Left renal cortex interstitium (tissue), 4 donors: ENCODE measurements at places on chromosomes 7 and 10.

DNA sequence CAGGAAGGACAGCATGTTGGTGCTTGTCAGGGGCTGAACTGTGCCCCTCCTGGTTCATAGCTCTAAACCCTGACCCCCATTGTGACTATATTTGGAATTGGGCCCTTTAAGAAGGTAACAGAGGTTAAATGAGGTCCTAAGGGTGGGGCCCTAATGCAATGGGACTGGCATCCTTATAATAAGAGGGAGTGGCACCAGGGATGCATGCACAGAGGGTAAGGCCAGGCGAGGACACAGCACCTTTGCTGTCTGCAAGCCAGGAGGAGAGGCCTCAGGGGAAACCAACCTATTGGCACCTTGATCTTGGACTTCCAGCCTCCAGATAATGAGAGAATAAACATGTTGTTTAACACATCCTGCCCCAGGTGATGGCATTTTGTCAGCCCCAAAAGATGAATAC is 61.3 kb upstream of the EBF3 start:
- no peak for DNase-seq

- DNase-seq = no peak
Observed at GRCh38 chr7:150441524-150441923, 8.9 kb upstream of the GIMAP8 start.

- no peak for DNase-seq
Observed at GRCh38 chr7:157875230-157876179, 538.7 kb downstream of the DNAJB6 start.

DNA sequence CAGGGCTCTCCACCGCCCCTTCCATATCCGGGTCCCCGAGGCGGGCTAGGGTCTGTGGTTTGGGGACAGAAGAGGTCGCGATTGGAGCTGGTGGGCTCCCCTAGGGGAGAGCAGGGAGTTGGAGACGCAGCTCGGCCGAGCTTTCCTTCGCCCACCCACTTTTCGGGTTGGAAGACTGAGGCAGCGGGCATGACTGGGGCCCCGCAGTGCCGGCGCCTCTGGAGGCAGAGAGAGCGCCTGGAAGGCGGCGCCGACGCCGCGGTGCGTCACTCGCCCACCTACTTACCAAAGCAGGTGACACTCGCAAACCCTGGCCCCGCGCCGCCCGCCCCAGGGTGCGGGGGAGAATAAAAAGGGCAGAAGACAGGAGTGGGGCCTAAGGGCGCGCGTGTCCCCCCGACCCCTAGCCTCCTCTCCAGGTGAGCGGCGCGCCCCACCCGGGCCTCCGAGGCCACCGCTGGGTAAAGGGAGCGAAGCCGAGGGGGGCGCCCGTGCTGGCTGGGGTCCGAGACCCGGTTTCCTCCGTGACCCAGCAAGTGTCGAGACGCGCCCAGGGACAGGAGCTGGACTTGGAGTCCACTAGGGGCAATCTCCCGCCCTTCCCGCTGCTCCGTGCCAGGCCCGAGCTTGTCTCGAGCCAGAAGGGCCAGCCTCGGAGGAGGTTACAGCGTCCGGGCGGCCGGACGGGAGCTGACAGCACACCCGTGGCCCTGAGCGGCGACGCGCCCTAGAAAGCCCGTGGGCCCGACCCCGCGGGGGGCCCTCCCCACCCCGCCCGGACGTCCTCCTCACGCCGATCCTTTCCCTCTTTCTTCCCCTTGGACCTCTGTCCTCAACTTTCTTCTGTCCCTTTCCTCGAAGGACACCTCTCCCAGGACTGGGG is 34.4 kb upstream of the GRID1 start:
- DNase-seq = no peak

- no peak for DNase-seq
Observed at GRCh38 chr10:36504758-36505157, 620.6 kb upstream of the ANKRD30A start.

GRCh38 chr7:107933386-107934013 is 42.5 kb downstream of the DLD start:
- no peak for DNase-seq

DNA sequence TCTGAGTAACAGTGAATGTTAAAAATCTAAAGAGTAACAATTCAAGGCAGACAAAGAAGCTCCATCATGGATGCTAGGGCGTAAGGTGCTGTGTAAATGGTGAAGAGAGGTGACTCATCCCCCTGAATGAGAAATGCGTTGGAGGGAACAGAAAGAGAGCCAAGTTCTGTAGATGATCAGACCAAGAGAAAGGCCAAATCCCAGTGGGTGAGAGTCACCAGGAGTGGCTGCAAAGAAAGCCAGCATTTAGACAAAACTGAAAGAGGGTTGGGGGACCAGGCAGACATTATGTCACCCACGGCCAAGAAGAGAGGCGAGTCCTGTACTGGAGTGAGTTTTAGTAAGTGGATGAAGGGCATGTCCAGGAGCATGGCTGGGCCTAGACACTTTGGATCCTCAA is 153.1 kb downstream of the TRIL start:
- DNase-seq = no peak

- no peak for DNase-seq
Observed at GRCh38 chr7:139647085-139647484, 123.6 kb downstream of the CLEC2L start.

DNA sequence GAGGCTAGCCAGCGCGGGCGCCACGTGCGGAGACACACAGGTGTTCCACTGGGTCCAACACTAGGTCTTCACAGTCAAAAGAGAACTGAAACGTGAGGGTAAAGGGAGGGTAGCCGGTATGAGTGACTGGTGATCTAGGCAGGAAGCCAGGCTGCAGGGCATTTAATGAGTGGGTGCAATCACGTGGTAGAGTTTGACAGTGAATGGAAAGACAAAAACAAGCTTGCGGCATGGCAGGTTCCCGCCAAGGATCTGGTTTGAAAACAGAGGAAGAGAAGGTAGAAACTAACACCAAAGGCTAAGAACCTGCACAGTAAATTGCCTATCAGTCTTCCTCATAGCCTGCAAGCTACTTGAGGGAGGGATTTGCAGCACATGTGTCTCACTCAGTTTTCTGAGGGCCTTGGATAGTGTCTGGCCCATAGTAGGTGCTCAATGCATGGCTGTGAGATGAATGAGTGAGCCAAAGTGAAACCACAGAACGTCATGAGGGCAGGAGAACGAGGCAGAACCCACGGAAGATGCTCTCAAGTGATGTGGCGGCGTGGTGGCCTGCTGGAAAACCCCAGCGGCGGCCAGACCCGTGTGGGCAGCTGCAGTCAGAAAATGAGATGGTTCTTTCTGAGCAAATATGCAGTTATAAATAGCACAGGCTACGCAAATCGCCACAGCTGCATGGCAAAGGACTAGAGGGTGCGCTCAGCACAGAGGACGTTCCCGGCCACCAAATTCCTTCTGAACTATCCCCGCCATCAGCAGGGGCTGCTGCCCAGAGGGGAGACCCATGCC is 183.6 kb upstream of the NFE2L3 start:
- DNase-seq = no peak

- no peak for DNase-seq
Observed at GRCh38 chr7:141906285-141906684, 9.9 kb upstream of the OR9A4 start.

GRCh38 chr10:121242741-121243608 is 355.3 kb downstream of the FGFR2 start:
- no peak for DNase-seq

DNA sequence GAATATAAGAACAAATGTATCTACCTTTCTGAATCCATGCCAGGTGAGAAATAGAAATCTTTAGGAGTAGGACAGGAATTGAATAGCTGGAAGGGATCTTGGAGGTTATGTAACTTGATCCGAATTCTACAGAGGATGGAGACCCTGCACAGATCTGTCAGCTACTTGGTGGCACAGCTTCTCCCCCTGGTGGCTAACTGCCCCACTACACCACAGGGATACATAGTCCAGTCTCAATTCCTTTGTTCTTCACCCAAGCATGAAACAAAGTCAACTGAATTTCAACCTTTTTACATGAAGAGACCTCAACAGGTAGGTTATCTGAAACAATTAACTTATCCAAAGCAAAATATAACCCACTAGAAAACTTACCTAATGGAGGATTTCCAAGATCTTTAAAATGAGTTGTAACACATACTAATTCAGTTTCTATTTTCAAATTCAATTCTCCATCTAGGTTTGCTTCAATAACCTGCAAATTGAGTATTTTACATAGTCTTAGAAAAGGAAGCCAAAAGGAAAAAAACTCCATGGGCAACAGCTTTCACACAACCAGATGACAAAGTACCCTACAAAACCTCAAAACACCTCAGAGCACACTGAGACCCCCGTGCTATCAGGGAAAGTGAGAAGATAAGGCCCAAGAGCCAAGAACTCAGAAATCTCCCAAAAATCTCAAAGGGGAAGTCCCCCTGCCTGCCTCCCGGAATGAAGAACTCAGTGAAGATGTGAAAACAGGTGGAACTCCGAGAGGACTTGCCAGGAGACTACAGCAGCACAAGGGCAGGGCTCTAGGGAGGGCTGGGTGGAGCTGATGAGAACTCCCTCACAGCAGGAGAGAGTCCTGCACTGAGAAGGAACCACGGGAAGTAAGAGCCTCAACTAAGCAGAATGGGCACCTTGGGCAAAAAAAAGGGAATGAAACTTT is 10.3 kb downstream of the HUS1 start:
- no peak for DNase-seq

DNA sequence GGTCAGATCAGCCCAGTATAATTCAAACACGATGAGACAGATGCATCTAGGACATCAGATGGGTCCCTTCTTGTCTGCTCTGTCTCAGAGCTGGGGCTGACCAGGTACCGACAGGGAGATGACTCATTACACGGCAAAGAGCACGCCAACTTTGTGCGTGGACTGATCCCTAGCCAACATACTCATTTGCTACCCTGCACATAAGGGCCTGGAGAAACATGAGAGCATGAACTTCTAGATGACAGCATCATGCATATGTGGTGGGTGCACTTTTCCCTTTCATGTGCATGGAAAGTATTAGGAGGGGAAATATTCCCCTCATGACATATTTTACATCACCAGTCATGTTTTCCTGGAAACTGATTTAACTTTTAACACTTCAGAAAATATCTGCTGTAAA is 35.1 kb upstream of the NPVF start:
- no peak for DNase-seq

DNA sequence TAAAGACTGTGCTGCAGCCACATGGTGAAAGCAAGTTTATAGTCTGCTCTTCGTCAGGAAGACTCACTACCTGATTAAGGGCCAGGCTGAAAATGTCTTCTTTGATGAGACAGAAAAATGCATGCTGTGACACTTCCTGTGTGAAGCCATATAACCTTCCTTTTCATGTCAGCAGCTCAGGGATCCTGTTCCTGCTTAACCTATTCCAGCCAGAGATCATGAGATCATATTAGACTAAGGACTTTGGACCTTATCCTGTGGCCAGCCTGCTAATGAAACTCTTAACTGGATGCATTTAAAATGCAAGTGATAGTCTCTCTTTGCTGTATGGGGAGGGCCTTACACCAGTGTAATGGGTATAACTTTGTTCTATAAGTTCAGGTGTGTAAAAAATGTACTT is 165.2 kb downstream of the PTEN start:
- DNase-seq = no peak

DNA sequence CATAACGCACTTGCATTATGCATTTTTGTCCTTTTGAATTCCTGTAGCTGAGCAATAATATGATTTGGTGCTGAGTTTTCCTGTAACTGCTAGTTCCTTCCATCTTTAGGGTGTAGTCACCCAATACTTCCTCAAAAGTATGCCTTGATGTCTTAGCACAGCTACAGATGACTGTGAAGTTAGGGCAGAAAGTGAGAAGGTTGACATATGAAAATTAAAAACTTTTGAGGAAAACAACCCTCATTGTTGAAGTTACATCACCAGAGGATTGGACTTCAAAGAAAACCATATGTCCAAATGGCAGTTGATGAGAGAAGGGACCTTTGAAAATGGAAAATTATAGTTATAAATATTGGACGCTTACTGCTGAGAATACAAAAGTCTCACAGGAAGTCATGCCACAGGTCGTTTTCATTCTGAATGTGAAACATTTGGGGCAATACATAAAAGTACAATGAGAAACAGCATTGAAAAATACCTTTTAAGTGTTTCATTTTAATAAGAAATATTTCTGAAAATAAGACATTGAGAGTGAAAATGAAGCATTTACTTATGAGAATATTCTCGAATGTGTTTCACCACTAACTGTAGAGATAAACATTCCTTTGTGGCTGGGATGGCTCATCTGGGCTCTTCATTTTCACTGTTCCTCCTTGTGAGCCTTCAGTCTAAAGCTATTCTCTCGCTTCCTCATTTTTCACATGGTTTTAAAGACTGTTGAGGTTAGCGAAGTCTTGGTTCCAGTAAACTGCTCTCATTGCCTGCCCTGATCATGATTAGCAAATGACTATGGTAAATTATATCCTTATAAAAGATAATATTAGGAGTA is 61.4 kb upstream of the NME8 start:
- no peak for DNase-seq

- DNase-seq = no peak
Observed at GRCh38 chr7:15418264-15418663, 143.6 kb downstream of the AGMO start.

GRCh38 chr10:60735244-60735643 is 43.0 kb upstream of the CDK1 start:
- no peak for DNase-seq

DNA sequence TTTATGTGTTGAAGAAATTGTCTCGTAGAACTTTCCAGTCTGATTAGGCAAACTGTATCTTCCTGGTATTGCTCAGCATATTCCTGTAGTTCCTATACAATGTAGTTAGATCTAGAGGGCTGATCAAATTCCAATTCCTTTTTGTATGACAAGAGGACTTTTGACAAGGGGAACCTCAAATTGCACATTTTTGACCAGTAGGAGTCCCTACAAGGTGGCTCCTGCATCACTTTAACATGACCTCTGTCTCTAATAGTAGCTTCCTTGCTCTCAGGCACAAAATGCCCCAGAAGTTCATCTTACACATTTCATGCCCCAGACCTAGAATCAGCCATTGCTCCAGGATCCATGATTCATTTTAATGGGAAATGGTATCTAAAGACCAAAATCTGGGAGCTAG is 18.7 kb downstream of the HERPUD2 start:
- DNase-seq = no peak

DNA sequence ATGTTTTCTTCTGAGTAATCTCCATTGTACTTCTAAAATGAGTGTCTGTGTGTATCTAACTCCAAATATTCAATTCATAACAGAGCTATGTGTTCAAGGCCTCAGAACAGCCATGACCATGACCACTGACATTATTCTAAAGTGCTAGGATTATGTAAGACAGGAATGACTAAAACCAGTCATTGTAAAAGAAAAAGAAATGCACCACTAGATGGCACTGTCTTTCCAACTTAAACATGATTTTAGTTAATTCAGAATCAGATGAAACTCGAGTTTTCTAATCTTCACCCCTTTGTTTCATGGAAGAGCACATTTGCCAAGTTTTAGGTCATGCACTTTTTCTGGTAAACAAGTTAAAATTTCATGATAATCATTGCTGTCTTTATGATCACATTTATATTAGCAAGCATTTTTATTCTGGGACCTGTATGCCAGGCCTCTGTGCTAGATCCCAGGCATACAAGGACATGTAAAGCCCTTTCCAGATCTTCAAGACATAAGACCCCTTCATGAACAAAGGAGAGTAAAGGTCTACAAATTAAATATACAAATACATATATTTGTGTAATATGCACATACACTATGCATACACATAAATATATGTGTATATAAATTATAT is 26.1 kb upstream of the RSU1 start:
- peak; percentile 44 for DNase-seq

- DNase-seq = no peak
Observed at GRCh38 chr10:86071758-86072157, 294.8 kb downstream of the GRID1 start.

GRCh38 chr10:9951481-9952257 is 1066.0 kb upstream of the CELF2 start:
- no peak for DNase-seq

GRCh38 chr10:62972103-62972502 is 155.9 kb upstream of the EGR2 start:
- no peak for DNase-seq
